ENCODE measurements at places on chromosomes 13 and 19. TPM values are rescaled to one million over a fixed set of nuclear protein-coding genes. Genes with fewer than 3 reads are reported as not detected.

KLK1 gene
- 1.3 TPM for total RNA-seq

DNA sequence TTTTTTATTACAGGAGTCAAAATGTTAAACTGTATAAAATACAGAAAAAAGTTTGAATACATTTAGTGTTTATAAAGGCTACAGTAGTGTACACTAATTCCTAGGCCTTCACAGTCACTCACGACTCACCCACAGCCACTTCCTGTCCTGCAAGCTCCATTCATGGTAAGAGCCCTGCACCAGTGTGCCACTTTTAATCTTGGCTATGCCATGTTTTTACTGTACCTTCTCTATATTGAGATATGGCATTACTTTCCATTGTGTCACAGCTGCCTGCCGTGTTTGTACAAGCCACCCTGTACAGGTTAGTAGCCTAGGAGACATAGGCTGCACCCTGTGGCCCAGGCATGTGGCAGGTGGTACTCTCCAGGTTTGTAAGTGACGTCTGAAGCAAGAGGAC, 32.1 kb downstream of the C1QTNF9 start:
- DNase-seq = no peak
- no peaks in the 10 kb centered on the region for H3K4me1 ChIP-seq
- no peak overlapping the region for H3K27ac ChIP-seq
- H3K4me3 ChIP-seq = no peak overlapping the region
- H3K36me3 ChIP-seq = no peaks in the 10 kb centered on the region

- peaks cover 13% of the 10 kb centered on the region for H3K36me3 ChIP-seq
- peaks cover 16% of the 10 kb centered on the region for H3K27me3 ChIP-seq
- no peak for DNase-seq
- H3K4me3 ChIP-seq = peak overlapping the region; percentile 55
- peaks cover 61% of the 10 kb centered on the region for H3K4me1 ChIP-seq
These were observed 20.8 kb upstream of the SEMA6B start for GRCh38 chr19:4580021-4580901.

DNA sequence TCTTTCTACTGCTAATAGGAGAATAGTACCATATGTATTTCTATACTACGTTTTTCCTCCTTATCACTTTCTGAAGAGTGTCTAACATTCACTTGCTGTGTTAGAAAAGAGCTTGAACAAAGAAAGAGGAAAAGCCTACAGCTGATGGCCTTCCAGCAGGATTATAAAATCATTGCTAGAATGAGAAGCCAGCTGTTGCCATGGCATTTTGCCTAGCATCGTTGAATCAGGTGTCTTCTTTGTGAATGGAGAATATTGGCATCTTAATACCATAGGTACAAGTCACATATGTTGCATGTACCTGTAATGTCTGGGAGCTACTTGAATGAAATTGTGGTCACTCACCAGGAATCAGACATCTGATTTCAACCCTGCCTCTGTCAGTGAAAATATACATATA, 1174.9 kb downstream of the PCDH17 start:
- H3K4me1 ChIP-seq = no peaks in the 10 kb centered on the region
- H3K4me3 ChIP-seq = no peak overlapping the region
- H3K27me3 ChIP-seq = no peaks in the 10 kb centered on the region
- no peak overlapping the region for H3K27ac ChIP-seq
- H3K36me3 ChIP-seq = no peaks in the 10 kb centered on the region

SGCG gene
- total RNA-seq = 1.1 TPM

C13orf42 gene
- 0.06 TPM for total RNA-seq

ZNF223 gene
- total RNA-seq = 14.4 TPM

GRCh38 chr13:68440874-68441273, 1210.7 kb upstream of the PCDH9 start:
- H3K27ac ChIP-seq = no peak overlapping the region
- H3K4me1 ChIP-seq = no peaks in the 10 kb centered on the region
- H3K4me3 ChIP-seq = no peak overlapping the region

DNA sequence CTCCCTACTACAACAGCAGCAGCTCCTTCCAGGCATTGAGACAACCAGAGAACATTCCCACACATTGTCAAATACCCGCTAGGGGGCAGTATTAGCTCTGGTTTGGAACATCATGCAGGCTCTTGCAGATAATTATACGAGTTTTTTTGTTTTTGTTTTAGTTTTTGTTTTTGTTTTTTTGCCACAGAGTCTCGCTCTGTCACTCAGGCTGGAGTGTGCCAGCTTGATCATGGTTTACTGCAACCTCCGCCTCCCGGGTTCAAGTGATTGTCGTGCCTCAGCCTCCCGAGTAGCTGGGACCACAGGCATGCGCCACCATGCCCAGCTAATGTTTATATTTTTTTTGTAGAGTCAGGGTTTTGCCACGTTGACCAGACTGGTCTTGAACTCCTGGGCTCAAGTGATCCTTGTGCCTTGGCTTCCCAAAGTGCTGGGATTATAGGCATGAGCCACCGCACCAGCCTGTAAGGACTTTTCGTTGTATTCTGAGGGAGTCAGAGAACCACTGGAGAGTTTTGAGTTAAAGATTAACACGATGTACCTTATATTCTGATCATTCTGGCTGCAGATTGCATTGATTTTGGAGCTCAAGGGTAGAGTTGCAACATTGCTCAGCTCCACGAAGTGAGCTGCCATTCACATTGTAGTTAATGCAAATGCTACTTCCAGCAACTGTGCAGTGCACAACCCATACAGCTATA, 41.7 kb upstream of the CEACAM20 start:
- DNase-seq = peak; percentile 84
- H3K36me3 ChIP-seq = no peaks in the 10 kb centered on the region
- no peak overlapping the region for H3K4me3 ChIP-seq
- no peaks in the 10 kb centered on the region for H3K4me1 ChIP-seq

LILRA1 gene
- 0.83 TPM for total RNA-seq

DNA sequence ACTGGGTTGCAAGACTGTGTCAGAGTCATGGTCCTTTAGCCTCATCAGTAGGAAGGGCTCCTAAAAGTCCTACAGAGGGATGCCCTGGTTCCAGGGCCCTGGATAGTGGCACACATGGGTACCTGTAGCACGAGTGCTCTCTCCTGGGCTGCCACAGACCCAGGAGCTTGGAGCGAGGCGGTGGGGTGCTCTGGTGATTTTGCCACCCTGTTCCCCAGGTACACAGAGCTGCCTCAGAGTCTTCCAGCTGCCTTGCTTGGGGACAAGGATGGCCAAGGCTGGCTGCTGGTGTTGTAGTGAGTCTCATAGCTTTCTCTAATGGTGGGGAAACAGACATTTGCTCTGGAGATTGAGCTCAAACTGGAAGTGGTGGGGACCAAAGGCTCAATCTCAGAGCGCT, 53.9 kb upstream of the OLFM4 start:
- no peaks in the 10 kb centered on the region for H3K27me3 ChIP-seq
- H3K27ac ChIP-seq = no peak overlapping the region
- H3K4me3 ChIP-seq = no peak overlapping the region
- H3K36me3 ChIP-seq = no peaks in the 10 kb centered on the region
- no peak for DNase-seq

DNA sequence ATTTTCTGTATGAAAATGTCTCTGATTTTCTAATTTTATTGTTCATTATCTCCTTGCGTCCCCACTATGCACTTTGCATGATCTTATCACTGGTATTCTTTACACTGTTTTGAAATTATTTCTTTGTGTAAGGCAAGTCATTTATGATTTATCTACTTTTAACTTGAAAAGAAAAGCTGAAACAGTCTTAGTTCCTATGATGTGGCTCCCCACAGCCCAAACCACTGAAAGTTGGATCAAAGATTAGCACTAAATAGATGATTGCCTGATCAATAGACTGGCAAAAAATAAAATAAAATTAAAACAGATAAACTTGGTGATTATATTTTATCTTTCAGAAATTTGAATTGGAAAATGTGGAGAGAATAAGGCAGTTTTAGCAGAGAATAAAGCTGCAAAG, 1101.9 kb downstream of the PCDH9 start:
- no peaks in the 10 kb centered on the region for H3K36me3 ChIP-seq
- no peak for DNase-seq
- H3K27ac ChIP-seq = no peak overlapping the region
- H3K4me1 ChIP-seq = no peaks in the 10 kb centered on the region

- peaks cover 16% of the 10 kb centered on the region for H3K4me1 ChIP-seq
- H3K27ac ChIP-seq = no peak overlapping the region
- H3K36me3 ChIP-seq = no peaks in the 10 kb centered on the region
- H3K27me3 ChIP-seq = no peaks in the 10 kb centered on the region
- H3K4me3 ChIP-seq = no peak overlapping the region
These were observed 167.5 kb upstream of the UBL3 start for GRCh38 chr13:30017880-30018279.

RGL3 gene
- 1.5 TPM for total RNA-seq

IGFL3 gene
- not detected for total RNA-seq

DNA sequence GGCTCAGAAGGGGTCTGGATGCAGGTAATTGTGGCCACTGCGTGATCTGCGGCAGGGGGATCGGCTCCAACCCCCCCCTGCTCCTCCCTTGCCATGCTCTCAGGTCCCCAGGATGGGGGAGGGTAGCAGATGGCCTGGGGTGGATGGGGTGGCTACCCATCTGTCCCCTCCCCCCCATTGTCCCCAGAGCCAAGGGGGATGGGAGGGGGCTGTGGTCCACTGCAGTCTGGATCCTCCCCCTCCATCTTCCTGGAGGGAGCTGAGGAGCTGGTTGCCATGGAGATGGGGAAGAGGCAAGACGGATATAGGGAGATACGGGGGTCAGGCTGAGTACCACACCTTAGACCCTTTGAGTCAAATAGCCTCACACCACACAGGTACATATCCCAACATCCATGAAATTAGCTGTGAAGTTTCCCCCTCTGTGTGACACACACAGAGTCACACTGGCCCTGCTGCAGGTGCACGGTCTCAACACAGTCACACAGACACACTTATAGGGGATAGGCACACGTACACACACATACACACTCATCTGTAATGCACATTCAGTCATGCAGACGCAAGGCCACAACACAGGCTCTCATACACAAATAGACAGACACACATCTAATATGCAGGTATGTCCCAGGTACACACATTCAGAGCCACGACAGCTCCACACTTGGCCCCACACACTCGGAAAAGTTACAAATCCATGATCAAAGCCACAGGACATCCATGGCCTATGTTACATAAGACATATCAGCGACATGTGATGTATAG, 1.8 kb upstream of the NOVA2 start:
- H3K27ac ChIP-seq = no peak overlapping the region
- H3K4me1 ChIP-seq = peaks cover 47% of the 10 kb centered on the region
- no peaks in the 10 kb centered on the region for H3K27me3 ChIP-seq
- no peak overlapping the region for H3K4me3 ChIP-seq
- H3K36me3 ChIP-seq = peaks cover 9% of the 10 kb centered on the region

KLK12 gene
- total RNA-seq = not detected

GRCh38 chr13:99690426-99691174, 189.3 kb downstream of the TM9SF2 start:
- no peaks in the 10 kb centered on the region for H3K36me3 ChIP-seq
- H3K4me1 ChIP-seq = peaks cover 3% of the 10 kb centered on the region
- H3K27me3 ChIP-seq = peaks cover 66% of the 10 kb centered on the region

TMEM238 gene
- 0.55 TPM for total RNA-seq

GRCh38 chr13:35393886-35394285, 82.6 kb downstream of the MAB21L1 start:
- no peaks in the 10 kb centered on the region for H3K36me3 ChIP-seq
- no peak for DNase-seq
- H3K27me3 ChIP-seq = no peaks in the 10 kb centered on the region
- no peaks in the 10 kb centered on the region for H3K4me1 ChIP-seq
- no peak overlapping the region for H3K27ac ChIP-seq

- DNase-seq = no peak
- H3K4me1 ChIP-seq = peaks cover 42% of the 10 kb centered on the region
- peaks cover 39% of the 10 kb centered on the region for H3K36me3 ChIP-seq
- no peaks in the 10 kb centered on the region for H3K27me3 ChIP-seq
These were observed 2.0 kb downstream of the GPR108 start for GRCh38 chr19:6735181-6735911.

DNA sequence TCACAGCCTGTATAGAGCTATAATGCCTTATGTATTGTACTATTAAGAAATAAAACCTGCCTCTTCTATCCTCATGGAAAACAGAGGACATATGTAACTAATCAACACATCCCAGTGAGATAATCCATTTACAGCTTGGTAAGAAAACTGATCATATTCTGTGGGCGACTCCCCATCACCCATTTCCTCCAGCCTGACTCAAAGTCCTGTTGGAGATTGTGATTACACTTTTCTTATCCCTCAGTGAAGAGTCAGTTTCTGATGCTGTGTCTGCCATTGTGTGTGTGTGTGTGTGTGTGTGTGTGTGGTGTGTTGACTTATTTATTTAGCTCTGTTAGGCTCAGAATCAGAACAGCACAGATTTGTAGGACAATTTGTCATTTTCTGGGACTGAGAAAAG, 212.8 kb downstream of the FGF9 start:
- H3K27me3 ChIP-seq = no peaks in the 10 kb centered on the region
- no peak overlapping the region for H3K4me3 ChIP-seq
- H3K36me3 ChIP-seq = no peaks in the 10 kb centered on the region
- no peak overlapping the region for H3K27ac ChIP-seq
- no peak for DNase-seq
- no peaks in the 10 kb centered on the region for H3K4me1 ChIP-seq

DNA sequence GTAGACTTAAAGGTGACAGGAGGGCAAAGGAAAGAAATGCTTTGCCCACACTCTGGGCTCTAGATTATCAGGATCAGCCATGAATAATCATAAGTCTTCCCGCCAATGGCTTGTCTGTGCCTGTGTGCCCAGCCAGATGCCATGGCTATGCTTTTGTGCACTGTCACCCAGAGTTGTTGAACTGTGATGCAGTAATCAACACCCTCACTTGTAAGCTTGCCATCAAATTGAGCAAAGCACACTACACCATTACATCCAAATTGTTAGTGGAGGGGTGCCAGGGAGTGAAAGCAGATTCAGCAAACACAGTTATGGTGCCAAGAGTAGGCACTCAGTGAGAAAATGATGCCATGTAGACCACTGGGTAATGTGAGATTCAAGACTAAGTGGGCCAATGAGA, 845.3 kb upstream of the MIR17HG start:
- H3K4me3 ChIP-seq = no peak overlapping the region
- DNase-seq = peak; percentile 83
- H3K4me1 ChIP-seq = no peaks in the 10 kb centered on the region
- H3K27ac ChIP-seq = no peak overlapping the region
- no peaks in the 10 kb centered on the region for H3K36me3 ChIP-seq
- no peaks in the 10 kb centered on the region for H3K27me3 ChIP-seq

CD79A gene
- total RNA-seq = 0.59 TPM

CGB8 gene
- total RNA-seq = 0.72 TPM

ZIM2 gene
- 7.8 TPM for total RNA-seq

- H3K27ac ChIP-seq = no peak overlapping the region
- no peak overlapping the region for H3K4me3 ChIP-seq
- no peaks in the 10 kb centered on the region for H3K36me3 ChIP-seq
- no peaks in the 10 kb centered on the region for H3K4me1 ChIP-seq
- no peak for DNase-seq
These were observed 1109.6 kb upstream of the ATXN8OS start for GRCh38 chr13:68998056-68998455.

DNA sequence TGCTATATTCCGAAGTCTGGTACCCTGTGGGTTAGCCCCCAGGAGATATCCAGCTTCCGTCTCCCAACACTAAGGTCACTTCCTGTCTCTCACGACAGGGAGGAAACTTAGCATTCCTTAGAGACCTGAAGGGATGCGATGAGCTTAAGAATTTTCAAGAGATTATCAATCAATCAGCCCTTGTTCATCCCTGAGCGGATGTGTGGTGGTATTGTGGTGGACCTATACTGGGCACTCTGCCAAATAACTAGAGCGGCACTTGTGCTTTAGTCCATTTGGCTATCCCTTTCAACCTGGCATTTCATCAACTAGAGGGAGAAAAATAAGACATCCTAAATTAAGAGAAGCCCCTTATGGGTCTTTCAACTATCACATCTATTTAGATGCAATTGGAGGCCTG, 30.9 kb upstream of the ZNF562 start:
- H3K4me3 ChIP-seq = no peak overlapping the region
- no peaks in the 10 kb centered on the region for H3K36me3 ChIP-seq
- H3K4me1 ChIP-seq = no peaks in the 10 kb centered on the region
- DNase-seq = peak; percentile 15
